ENCODE measurements at places on chromosomes 6 and 20.

DNA sequence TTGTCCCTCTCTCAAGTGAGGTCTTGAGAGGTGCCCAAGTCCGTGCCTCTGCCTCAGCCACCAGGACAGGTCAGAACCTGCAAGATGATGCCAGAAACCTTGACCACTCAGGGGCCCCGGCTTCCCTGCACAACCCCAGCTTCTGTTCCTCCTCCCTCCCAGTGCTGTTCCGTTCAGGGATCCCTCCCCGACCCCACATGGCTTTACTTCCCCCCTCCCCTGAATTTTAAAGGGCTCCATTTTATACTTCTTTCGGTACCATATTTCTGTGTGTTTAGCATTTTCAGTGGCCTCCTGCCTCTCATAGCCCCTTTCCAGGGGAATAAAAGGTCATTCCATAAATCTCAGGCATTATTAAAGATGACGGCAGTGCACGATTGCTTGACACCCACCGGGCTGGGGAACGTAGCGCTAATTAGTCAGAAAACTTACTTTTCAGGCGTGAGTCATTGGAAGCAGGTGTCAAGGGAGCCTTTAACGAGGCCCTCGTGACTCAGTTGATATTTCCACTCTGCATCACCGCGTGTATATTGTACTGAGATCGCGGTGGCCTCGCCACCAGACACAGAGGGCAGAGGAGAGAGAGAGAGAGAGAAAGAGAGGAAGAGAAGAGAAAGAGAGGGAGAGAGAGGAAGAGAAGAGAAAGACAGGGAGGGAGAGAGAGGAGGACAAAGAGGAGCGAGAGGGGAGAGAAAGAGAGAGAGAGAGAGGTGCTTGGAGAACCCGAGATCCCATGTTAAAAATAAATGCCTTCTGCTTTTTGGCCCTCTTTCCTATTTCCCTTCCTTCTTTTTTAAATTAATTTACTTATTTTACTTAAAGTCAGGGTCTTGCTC, 21.3 kb downstream of the KCNG1 start:
- no peak for DNase-seq

DNA sequence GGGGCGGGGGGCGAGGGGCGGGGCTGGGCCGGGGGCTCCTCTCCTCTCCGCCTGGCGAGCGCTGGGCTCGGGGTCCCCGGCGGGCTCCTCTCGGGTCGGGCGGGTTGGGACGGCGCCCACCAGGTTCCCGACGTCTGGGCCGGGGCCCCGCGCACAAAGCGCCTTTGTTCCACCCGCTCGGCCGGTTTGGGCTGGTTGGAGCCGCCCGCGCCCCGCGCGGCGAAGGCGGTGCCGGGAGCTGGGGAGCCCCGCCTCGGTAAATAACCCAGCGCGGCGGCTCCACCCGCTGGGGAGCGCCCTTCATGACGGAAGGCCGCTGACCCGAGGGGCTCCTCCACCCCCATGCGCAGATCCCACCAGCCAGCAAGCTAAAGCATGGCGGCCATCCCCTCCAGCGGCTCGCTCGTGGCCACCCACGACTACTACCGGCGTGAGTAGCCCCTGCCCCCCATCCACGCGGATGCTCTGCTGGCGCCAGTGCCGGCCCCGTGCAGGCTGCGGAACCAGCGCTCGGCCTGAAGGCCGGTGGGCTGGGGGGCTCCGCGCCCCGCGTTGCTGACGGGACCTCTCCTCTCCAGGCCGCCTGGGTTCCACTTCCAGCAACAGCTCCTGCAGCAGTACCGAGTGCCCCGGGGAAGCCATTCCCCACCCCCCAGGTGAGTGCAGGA, 503 bp downstream of the PPDPF start:
- peak; percentile 92 for DNase-seq

GRCh38 chr6:45118754-45119153, 209.4 kb upstream of the RUNX2 start:
- no peak for DNase-seq

- peak; percentile 53 for DNase-seq
These were observed 291.6 kb upstream of the CDH4 start for GRCh38 chr20:60960500-60960899.

GRCh38 chr6:11448038-11448437, 89.5 kb upstream of the TMEM170B start:
- DNase-seq: no peak

DNA sequence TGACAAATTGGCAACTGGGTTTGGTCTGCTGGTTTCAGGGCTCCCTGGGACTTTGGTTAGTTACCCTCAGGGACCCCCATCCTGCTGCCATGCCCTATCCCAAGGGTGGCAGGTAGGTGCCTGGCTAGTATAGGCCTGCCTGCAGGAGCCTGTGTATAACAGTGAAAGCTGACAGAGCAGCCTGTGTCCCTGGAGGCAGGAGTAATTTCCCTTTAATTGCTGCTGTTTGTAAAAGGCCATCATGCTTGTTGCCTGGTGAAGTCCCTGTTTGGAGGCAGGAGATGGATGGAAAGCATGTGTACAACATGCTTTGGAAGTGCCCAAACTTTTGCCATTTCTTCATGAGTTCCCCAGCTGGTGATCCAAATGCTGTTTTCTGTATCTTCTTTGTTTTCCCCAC, 30.1 kb downstream of the CMTR1 start:
- DNase-seq: no peak

GRCh38 chr6:13907614-13908215, 17.0 kb upstream of the RNF182 start:
- DNase-seq: no peak

DNA sequence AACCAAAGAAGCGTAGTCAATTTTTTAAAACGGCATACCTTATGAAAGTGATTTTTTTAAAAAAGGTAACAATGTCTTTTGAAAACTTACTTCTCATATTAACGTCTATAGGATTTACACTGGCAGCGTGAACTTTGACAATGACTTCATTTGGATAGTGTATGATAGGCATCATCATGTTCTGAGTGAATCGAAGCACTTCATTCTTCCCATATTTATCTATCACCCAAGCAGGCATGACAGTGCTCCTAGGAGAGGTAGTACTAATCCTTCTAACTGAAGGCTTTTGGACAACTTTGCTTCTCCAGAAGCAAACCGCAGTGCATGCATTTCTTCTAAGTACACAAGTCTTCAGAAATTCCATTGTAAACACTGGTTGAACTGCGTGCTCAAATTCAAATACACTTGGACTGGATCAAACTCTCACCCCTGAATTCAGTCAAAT, 618 bp downstream of the RTN4IP1 start:
- DNase-seq: no peak

DNA sequence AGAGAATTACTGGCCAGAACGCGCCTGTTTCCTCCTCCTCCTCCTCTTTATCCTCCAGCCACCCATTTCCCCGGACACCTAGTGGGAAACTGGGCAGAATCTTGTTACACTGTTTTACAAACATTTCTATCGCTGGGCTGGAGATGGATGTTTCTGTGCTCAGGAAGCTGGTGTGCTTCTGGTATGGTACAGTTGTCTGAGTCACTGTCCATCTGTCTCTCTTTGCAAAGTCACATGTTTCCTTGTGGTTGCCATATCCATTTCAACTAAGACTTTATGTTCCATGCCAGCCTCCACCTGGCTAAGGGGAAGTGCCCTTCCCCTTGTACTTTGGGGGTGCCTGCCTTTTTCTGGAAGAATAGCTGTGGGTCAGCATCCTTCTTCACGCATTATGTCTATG, 52.9 kb upstream of the SLC22A16 start:
- DNase-seq: no peak

DNA sequence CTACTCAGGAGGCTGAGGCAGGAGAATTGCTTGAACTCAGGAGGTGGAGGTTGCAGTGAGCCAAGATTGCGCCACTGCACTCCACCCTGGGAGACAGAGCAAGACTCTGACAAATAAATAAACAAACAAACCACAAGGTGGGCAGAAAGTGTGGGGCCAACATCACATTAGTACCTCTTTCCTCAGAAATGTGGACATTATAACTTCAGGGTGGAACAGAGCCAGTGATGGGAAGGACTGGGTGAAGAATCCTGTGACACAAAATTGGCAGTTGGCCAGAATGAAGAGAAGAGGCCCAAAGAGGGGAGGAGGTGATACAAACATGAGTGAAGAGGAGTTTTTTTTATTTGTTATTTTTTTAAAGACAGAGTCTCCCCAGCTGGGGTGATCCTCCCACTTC, 50.6 kb downstream of the NUP153 start:
- DNase-seq: no peak

DNA sequence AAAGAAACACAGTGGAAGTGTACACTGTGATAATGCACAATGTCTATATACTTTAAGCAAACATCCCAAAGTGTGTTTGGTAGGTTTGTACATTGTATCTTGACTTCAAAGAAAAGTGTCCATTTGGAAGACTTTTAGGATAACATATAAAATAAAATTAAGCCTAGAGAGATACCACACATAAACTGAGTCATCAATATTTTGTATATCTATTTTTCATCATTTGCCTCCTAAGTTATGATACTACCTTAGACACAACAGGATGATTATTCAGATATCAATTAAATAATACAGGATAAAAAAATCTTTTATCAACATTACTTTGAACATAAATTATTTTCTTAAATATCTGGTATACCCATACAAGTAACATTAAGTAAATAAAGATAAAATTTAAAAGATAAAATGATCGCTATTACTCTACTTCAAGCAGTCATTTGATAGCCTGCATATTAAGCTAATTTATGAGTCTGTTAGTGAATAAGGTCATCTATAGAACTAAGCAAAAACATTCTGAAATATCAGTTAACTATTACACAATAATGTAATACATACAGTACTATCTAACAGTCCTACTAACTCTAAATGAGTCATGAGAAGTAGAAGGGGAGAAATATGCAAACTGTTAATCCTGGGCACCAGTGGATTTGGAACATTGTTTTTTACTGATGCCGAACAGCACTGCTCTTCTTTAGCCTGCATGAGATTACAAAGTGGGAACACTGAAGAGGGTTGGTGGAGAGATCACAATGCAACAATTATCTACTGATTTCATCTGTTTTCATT, 158.4 kb upstream of the SIM1 start:
- no peak for DNase-seq

GRCh38 chr6:162538643-162539064, 188.9 kb downstream of the PRKN start:
- no peak for DNase-seq

DNA sequence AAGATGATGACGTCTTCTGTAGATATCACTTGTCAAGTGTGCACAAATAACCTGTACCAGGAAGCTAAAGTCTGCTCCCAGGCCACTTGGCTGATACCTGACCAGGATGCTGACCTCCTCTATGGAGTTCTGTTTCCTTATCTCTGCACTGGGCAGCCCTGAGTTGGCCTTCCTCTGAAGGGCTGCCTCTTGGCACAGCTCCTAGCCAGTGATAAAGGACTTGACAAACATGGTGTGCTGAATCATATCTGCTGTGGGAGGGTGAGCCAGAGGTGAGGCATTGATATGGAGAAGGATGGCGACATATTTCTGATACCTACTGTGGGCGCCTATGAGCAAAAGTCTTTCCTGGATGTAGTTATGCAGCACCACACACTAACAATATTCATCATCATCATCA, 32.8 kb upstream of the FOXA2 start:
- DNase-seq: peak; percentile 61

DNA sequence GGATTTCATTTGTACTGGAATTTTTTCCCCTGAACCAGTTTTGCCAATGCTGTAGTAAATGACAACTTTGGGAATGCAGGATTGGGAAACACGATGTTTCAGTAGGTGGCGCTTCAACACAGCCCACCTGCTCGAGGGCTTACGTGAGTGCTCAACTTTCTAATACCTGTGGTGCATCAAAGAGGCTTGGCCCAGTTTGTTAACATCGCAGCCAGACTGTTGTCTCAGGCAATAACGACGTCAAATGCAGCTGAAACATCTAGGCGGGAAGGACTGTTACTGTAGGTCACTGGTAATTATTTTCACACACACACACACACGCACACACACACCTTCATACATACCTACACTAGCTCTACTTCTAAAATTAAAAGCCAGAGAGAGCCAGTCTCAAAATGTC, 815.5 kb upstream of the SLC35B3 start:
- DNase-seq: no peak

DNA sequence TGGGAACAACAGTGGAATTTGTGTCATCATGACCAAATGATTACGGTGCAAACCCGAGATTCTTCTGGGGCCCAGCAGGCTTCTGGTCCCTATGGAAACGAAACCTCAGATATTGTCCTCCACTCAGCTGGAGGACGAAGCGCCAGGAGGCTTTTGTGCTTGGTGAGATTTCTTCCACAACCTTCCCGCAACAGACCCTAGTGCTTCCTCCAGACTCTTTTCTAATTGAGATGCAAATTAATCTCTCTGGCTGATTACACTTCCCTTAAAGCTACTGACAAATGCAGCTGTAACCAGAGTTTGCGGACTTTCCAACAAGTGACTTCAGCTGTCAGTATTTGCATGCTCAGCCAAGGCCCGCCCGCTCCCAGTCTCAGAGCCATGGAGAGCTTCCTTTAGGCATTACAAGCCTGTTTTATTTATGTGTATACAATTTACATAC, 96.0 kb downstream of the INSM1 start:
- no peak for DNase-seq

- no peak for DNase-seq
These were observed 124.5 kb downstream of the HIVEP2 start for GRCh38 chr6:142820338-142821051.

- no peak for DNase-seq
These were observed 9.8 kb upstream of the ZNFX1 start for GRCh38 chr20:49287555-49288249.

- no peak for DNase-seq
These were observed 97.6 kb upstream of the ZNF217 start for GRCh38 chr20:53691060-53691810.

DNA sequence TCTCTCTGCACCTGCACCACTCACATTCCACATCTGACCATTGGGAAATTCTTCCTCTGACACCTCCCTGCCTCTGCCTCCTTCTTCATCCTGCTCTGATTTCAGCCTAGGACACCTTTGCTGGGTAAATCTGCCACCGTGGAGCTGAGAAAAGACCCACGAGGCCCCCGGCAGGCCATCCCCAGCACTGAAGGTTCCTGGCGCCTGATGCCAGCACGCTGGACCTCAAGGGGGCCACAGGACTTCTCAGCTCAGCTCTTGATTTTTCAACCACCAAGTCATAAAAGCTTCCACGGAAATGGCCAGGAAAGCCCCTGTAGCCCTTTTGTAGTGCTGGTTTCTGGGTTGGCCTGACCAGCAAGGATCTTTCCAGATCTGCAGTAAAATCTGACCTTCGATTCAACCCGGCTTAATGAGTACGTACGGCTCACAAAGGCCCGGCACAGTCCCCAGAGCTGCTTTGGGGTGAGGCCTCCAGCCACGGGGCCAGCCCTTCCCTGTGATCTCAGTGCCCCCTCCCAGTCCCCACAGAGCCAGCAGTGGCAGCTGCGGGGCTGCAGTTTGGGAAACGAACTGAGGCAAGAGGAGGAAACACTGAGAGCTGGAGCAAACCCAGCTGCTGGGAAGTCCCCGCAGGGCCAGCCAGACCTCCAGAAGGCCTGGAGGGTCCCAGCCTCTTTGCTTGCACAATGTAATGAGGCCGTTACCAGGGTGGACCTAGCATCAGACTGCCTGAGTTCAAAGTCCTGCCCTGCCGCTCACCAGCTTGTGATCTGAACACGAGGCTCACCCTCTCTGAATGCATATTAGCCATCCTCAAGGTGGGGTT, 157.5 kb downstream of the BMP7 start:
- DNase-seq: peak; percentile 71

All from RWPE2 (cell line).